Type B pancreatic cell (in vitro differentiated cells): ENCODE measurements at places on chromosomes 5 and 9.

- no peak for DNase-seq
Measured at GRCh38 chr5:105530716-105531261, 1968.2 kb upstream of the NUDT12 start.

GRCh38 chr5:150213530-150213929, 23.7 kb downstream of the SLC6A7 start:
- DNase-seq, result no peak

GRCh38 chr5:170117736-170118135, 12.0 kb downstream of the FOXI1 start:
- DNase-seq, result peak; percentile 36

DNA sequence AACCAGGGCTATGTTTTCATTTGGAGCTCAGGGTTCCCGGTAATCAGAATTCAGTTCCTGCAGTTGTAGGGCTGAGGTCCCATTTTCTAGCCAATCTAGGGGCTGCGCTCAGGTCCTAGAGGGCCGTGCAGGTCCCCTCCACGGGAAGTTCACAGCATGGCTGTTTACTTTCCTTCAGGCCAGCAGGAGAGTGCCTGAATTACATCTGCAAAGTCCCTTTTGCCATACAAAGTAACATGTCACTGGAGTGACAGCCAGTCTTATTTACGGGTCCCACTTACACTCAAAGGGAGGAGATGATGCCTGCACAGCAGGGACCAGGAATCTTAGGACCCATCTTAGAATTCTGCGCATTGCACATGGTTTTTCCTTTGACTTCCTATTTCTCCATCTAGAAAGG, 29.9 kb upstream of the TGFBI start:
- no peak for DNase-seq

- no peak for DNase-seq
Measured at GRCh38 chr9:109560470-109561132, 62.5 kb upstream of the PTPN3 start.

DNA sequence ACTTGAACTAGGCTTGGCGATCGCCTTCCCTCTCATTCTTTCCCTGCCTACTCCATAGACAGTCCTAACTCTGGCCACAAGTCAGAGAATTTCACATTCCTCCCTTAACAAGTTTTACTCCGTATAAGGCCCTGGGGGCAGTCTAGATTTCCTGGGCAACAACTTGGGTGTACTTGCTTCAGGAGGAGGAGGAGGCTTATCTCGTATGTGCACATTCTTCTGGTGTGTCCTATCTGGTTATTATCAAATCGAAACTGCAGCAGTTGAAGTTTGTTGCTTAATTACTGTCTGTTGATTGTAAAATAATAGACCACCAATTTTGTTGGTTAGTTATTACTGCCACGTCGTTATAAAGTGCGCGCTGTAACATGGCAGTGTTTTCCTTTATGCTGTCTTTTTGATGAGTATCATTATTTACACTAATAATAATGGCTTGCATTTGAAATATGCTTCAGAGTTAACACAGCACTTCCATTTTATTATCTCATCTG, 42.0 kb downstream of the PIP5K1B start:
- no peak for DNase-seq

DNA sequence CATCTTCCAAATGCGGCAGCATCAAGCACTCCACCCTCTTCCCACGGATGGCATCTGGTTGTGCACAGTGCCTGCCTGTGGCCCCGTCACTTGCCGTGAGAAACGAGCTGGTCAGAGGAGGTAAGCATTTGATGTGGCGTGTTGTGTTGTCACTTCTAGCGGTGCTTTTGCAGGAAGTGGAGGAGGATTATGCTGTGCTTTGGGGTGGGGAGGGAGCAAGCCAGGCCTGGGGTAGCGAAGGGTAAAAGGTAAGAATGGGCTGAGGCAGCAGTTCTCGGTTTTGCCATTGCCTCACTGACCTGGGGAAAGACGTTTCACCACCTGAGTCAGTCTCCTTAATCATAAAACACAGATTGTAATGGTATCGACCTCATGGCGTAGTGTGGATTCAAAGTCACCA, 2.3 kb upstream of the POMT1 start:
- DNase-seq, result no peak

DNA sequence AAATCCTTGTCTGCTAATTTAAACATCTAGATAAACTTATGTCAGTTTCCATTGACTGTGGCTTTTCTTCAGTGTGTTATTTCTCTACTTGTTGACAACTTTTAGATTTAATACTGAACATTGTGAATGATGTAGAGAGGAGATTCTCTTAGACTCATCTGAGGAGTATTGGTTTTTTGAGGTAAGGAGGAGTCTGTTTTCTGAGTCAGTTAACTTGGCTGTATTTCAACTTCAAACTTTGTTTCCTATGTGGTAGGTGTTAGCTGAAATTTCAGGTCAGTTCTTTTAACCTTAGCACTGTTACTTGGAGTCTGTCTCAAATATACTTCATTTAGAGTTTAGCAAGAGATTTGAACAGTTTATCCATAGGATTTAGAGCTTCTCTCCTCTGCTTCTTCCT, 67.9 kb downstream of the XRCC4 start:
- no peak for DNase-seq

DNA sequence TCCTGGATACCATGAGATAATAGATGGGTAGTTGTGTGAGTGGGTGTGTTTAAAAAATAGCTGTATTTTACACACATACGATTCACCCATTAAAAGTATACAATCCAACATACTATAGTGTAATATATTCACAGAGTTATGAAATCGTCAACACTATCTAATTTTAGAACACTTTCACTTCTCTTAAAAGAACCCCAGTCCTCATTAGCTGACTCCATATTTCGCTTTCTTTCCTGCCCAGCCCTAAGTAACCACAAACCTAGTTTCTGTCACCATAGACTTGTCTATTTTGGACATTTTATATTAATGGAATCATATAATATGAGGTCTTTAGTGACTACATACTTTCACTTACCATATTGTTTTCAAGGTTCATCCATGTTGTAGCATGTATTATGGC, 63.8 kb upstream of the S1PR3 start:
- no peak for DNase-seq

DNA sequence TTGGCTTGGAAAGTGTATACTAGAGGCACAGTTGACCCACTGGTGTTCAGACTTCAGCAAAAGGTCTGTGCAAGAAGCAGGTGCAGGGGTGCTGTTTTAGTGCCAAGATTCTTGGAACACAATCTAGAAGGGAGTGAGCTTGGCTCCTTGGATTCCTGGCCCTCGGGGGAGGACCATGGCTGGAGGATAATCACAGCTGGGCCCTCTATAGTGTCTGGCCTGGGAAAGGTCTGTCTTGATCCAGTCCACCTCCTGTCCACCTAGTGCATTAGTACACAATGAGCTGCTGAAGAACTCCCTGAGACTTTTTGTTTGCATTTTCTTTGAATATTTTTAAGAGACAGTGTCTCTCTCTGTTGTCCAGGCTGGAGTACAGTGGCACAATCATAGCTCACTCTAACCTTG, 50.4 kb upstream of the PLPP1 start:
- DNase-seq, result no peak

- DNase-seq, result no peak
Measured at GRCh38 chr9:15390201-15390600, 32.5 kb upstream of the SNAPC3 start.

GRCh38 chr5:67620424-67621397, 424.1 kb upstream of the CD180 start:
- DNase-seq, result no peak

DNA sequence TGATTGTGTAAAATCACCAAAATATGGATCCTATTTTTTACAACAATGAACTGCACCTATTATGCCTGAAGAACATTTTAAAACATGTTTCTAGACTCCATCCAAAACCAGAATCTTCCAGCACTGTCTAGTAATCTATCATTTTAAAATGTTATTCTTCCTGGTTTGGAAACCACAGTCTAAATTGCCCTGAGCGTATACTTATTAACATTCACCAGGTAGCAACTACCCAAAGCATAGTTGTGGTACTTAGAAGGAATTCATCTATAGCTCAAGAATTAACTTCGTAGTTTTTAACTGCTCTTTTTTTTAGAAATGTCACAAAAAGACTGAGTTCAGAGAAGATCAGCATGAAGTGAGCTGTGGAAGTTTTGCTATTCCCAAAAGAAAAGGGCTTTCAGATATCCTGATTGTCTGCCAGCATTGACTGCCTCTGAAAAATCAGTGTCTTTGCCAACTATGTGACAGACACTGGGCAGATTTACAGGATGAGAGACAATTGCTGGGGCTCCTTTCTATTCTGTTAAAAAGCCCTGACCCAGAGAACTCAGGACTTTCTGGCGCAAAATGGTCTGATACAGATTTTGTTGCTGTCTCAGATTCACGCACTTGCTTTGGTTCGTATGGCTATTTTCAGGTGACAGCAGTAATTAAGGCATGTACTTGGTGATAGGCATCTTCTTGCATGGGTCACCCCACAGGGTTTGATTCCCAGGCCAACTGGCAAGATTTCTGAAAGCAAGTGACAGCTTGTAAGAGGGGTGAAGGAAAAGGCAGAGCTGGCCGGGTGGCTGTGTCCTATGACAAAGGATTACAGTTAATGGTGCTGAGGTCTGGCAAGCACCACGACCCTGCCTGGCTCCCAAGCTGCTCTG, 152.5 kb upstream of the RAI14 start:
- DNase-seq, result no peak

GRCh38 chr9:14868772-14869583, 41.2 kb downstream of the FREM1 start:
- DNase-seq, result no peak

DNA sequence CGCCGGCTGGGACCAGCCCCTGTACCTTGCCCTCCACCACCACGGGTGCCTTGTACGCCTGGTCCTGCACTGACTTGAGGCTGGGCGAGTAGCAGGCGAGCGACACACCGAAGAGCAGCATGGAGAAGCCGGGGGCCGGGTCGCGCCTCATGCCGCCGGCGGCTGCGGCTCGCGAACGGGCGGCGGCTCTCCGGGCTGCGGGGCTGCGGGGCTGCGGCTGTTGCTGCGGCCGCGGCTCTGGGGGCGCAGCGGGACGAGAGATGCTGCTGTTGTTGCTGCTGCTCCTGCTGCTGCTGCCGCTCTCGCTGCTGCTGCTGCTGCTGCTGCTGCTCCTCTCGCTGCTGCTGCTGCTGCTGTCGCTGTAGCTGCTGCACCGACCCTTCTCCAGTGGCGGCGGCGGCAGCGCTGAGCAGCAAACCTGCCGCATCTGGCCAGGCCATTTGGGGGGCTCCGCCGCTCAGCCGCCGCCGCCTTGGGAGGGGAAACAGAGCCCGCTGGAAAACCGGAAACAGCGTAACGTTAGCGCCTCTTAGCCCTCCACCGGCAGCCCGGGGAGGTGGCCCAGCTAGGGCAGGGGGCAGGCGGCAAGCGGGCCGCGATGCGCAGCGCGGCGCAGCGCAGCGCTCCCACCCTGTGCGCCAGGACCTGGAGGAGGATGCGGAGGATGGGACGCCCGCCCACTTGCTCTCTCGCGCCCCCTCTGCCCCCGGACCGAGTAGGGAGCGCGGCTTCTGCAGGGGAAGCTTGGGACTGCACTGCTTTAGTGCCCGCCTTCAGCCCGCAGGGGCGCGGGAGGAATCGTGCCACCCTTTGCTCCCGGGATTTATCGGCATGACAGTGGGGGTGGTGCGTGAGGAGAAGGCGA, at the start of gene NRG2:
TSS of gene NRG2 (minus strand) at position 657 of the 865 bp plus-strand sequence.
- DNase-seq, result peak; percentile 77

- no peak for DNase-seq
Measured at GRCh38 chr9:110316261-110317075, 21.2 kb downstream of the TXNDC8 start.

DNA sequence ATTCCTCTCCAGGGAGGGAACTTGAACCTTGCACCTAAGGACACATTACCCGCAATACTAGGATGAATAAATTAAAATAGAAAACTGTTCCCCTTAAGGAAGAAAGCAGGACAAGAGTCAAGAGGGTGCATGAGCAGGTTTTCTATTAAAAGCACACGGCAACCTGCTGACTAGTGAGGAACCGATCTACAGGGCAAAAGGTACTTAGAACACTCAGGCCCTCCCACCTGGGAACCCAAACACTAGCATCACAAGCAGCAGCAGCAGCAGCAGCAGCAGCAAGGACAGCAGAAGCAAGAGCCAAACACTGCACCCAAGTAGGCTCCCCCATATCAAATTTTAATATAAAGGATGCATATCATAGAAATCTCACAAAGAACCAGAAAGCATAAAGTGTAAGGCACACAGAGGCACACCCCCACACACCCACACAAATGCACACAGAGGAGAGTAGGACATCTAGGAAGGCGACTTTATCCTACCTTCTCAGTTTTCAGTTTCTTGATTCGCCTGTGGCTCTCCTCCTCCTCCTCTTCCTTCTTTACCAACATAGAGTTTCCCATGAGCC, 2.8 kb downstream of the ZNF608 start:
- no peak for DNase-seq

GRCh38 chr9:82410306-82410705, 421.7 kb downstream of the SPATA31D1 start:
- DNase-seq, result no peak

DNA sequence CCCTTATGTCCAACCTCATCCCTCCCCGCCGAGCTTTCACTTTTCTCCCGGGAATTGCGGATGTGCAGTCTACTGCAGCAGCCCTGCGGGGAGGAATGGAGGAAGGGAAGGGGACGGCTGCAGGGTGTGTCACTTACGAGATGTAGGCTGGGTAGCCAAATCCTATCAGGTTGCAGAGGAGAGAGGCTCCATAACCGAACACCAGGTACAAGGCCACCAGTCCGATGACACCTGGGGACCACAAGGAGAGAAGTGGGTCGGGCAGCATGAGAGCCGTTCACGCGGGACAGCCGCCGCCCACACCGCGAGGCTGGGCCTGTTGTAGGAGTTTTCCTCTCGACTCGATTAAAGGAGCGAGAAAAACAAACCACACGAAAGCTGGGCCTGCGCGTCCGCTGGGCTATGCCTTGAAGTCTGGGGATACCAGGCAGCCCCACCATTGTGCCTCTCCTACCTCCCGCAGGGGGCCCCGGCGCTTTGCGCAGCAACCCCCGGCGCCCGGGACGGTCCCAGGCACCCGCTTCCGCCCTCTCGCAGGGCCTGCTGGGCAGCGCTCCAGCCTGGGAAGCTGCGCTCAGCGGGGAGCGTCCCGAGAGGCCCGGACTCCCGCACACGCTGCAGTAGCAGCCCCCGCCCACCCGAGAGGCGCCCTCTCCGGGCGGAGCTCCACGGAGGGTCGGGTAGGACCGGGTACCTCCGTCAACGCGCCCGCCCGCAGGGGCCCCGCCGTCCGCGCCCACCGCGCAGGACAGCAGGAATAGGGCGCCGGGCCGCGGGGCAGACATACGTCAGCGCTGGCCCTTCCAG, 798 bp downstream of the REEP5 start:
- peak; percentile 78 for DNase-seq

DNA sequence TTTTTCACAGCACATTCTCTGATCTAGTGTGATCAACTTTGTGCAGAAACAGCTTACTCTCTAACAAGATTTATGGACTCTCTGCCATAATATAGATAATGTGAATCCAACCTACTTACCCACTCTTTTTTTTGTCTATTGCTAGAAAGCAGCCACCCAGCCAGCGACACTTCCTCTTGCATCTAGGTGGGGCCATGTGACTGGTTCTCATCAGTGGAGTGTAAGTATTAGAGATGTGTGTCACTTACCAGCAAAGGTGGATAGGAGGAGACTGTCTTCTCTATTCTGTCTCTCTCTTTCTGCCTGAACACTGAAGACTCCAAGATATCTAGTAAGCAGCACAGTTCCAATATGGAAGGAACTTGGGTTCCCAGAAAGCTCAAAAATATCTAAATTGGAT, 174.8 kb downstream of the MCTP1 start:
- no peak for DNase-seq
